Panc1 (cell line): ENCODE measurements at places on chromosomes 2 and 18. TPM values are rescaled to one million over a fixed set of nuclear protein-coding genes. Genes with fewer than 3 reads are reported as not detected.

Gene DDX1
- 102 TPM for total RNA-seq

GRCh38 chr18:46917803-46918600, 600 bp downstream of the KATNAL2 start:
- no peak for DNase-seq

GRCh38 chr2:16612490-16612889, 53.1 kb downstream of the CYRIA start:
- no peak for DNase-seq

- DNase-seq, result no peak
These were observed 15.5 kb upstream of the DUSP19 start for GRCh38 chr2:183063083-183063482.

- no peak for DNase-seq
These were observed 3.6 kb upstream of the KYNU start for GRCh38 chr2:142873831-142874287.

GRCh38 chr2:10410823-10411437, 37.2 kb downstream of the ODC1 start:
- DNase-seq, result no peak

Gene COL3A1
- total RNA-seq, result 6.9 TPM

GRCh38 chr2:150192701-150193100, 294.8 kb downstream of the RND3 start:
- DNase-seq, result no peak

DNA sequence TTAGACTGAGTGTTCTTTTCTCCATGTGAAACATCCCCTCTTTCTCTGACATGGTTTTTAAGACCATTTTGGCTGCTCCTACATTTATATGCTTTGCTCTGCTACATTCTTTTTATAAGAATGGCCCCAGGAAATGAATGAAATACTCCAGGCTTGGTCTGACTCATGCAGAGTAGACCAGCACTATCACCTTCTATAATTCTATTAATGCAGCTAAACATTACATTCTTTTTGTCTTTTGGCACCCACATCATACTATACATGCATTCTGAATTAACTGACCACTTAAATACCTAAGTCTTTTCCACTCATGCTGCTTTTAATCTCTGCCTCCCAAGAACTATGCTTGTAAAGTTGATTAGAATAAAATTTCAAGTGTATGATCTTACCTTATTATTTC, 94.1 kb downstream of the AAK1 start:
- no peak for DNase-seq

DNA sequence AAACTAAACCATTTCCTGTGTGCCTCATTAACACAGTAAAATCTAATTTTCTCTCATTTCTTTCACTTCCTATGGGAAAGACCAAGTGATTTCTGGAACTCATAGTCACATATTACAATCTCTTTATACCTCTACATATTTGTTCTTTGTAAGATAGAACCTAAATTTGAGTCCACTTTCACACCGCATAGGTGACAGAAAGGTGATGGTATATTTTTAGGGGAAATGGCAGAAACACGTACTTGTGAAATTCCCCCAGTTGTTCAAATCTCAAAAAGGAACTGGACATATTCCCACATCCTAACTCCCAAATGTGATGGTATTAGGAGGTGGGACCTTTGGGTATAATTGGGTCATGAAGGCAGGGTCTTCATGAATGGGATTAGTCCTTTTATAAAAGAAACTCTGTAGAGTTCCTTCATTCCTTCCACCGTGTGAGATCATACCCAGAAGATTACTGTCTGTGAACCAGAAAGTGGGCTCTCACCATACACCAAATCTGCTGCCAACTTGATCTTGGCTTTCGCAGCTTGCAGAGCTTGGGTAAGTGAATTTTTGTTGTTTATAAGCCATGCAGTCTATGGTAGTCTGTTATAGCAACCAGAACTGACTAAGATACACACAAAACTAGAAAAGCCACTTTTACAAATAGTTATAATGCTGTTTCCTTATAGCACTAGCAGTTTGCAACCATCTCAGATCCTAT, 542.1 kb downstream of the DSC3 start:
- no peak for DNase-seq

DNA sequence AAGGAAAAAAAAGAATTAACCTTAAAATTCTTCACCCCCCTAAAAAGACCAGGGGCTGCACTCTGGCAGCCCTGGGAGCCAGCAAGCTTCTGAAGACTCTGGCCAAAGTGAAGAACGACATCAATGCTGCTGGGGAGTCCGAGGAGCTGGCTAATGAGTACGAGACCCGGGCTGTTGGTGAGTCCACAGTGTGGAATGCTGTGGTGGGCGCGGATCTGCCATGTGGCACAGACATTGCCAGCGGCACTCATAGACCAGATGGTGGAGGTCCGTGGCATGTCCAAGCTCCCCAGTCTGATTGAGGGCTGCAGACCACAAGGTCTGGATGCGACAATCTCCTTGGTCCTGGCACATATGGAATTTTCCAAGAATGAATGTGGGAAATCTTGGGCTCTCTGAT, 47.4 kb downstream of the TRPM8 start:
- DNase-seq, result no peak
